Karpas-422 (cell line): ENCODE measurements at places on chromosomes 11 and 22. TPM values are rescaled to one million over a fixed set of nuclear protein-coding genes. Genes with fewer than 3 reads are reported as not detected.
A peak's percentile ranks its signal among the peaks of the same experiment; 100 is the strongest.

Gene KREMEN1
- total RNA-seq: not detected in 2 replicates

Gene GLYAT
- not detected in 2 replicates for total RNA-seq

DNA sequence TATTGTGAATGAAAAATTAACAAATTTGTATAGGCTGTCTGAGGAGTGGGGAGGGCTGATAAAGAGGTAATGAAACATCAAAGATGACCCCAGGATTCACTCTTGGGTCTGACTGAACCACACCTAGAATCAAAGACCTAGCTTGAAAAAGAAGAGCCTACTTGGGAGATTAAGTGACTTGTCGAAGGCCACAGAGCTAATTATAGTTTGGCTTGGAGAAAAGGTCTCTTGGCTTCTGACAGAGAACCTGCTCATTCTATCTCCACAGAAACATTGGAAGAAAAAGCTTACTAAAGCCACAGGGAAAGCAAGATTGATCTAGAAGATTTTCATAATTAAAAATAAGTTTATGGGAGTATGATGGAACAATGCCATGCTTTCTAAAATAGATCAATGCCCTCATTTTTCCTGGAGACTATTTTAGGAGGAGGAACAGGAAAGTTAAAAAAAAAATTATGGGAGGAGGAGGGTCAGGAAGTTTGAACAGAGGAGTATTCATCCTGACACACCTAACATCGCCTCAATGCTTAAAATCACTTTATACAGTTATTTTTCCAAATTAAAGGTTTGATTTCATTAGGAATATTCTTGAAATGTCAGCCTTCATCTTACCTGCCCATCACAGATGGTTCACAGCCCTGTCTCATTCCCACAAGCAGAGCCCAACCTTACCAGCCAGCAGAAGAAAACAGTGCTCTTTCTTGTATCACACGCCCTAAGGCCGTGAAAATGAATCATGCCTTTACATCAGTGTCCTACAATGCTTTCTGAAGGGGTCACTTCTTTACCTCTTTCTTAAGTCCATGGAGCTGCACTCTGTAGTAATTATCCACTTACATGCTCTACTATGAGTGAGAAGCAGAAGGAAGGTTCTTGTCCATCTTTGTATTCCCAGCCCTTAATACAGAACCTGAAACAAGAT, 231.1 kb upstream of the MPPED2 start:
- DNase-seq: no peak
- H3K36me3 ChIP-seq: no peaks in the 10 kb centered on the region
- no peaks in the 10 kb centered on the region for H3K4me1 ChIP-seq
- no peak overlapping the region for H3K4me3 ChIP-seq
- H3K27ac ChIP-seq: no peak overlapping the region
- no peaks in the 10 kb centered on the region for H3K27me3 ChIP-seq

GRCh38 chr11:119248750-119249670, 42.9 kb downstream of the CBL start:
- no peaks in the 10 kb centered on the region for H3K36me3 ChIP-seq
- H3K4me3 ChIP-seq: no peak overlapping the region
- no peak overlapping the region for H3K27ac ChIP-seq
- DNase-seq: peak; percentile 46
- H3K27me3 ChIP-seq: no peaks in the 10 kb centered on the region
- H3K4me1 ChIP-seq: peaks cover 21% of the 10 kb centered on the region

GRCh38 chr22:38191055-38191454, 9.4 kb upstream of the PLA2G6 start:
- peaks cover 11% of the 10 kb centered on the region for H3K4me1 ChIP-seq
- H3K27ac ChIP-seq: no peak overlapping the region
- no peaks in the 10 kb centered on the region for H3K27me3 ChIP-seq
- no peaks in the 10 kb centered on the region for H3K36me3 ChIP-seq
- no peak overlapping the region for H3K4me3 ChIP-seq

DNA sequence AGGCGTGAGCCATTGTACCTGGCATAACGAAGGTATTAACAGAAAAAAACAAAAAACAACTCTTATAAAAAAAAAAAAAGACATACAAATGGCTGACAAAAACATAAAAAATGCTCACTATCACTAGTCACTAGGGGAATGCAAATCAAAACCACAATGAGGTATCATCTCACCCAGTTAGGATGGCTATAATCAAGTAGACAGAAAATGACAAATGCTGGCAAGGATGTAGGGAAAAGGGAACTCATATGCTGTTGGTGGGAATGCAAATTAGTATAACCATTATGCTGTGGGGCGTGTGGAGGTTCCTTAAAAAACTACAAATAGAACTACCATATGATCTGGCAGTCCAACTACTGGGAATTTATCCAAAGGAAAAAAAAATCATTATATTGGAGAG, 17.0 kb downstream of the THY1 start:
- H3K36me3 ChIP-seq: 0 out of 2 replicates have a peak, but pooled peaks cover under 1% of the 10 kb centered on the region
- H3K4me1 ChIP-seq: peaks cover 24% of the 10 kb centered on the region
- no peaks in the 10 kb centered on the region for H3K27me3 ChIP-seq
- peak; percentile 70 for DNase-seq

DNA sequence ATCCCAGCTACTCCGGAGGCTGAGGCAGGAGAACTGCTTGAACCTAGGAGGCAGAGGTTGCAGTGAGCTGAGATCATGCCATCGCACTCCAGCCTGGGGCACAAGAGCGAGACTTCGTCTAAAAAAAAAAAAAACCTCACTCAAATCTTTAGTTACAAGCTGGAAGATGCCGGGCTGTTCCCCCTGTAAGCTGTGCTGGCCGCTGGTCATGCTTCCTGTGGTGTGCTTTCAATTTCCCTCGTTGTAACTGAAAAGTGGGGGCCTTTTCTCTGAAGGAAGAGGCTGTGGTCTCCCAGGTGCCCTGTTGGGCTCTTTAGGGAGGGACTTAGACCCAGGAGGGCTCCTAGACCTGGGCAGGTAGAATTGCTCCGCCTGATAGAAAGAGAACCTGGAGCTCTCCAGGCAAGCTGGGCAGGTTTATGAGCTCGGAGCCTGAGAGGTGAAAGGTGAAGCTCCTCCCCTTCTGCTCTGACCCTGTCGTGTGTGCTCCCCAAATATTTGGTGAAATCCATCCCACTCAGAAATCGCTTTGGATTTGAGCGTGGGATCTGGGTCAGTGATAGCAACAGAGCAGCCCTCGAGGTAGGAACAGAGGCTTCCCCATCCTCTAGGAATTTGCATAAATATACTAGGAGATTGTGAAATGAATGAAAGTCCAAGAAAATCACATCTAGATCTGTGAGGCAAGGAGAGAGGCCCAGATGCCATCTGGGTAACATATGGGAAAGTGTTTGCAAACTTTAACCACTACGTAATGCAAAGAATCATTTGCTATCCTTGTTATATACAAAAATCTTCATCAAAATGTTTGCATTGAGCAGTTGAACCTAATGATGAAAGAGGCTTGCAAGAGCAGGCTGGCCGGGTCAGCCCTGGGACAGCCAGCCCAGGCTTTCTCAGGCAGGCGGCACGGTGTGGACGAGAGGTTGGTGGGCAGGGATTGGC, 154.3 kb downstream of the FBXO7 start:
- H3K4me3 ChIP-seq: no peak overlapping the region
- H3K4me1 ChIP-seq: no peaks in the 10 kb centered on the region
- H3K27ac ChIP-seq: no peak overlapping the region
- H3K36me3 ChIP-seq: no peaks in the 10 kb centered on the region

- no peak overlapping the region for H3K4me3 ChIP-seq
- H3K27me3 ChIP-seq: no peaks in the 10 kb centered on the region
- no peaks in the 10 kb centered on the region for H3K36me3 ChIP-seq
- no peak overlapping the region for H3K27ac ChIP-seq
Measured at GRCh38 chr11:5103066-5103465, 33.7 kb downstream of the OR52E1 start.

DNA sequence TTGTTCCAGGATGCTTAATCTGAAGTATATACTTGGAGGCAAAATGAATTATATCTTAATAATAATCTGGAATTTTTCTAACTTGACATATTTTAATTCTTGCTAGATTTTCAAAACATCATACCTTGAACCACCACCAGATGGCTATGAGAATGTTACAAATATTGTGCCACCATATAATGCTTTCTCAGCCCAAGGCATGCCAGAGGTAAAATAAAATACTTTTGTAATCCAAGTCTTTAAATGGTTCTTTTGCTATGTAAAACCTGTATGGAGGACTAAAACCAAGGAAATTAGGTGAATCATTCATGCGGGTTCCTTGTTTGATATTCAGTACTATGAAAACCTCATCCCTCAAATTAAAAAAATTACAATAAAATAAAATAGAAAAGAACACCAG, 14.4 kb downstream of the NAALAD2 start:
- DNase-seq: peak; percentile 52
- no peaks in the 10 kb centered on the region for H3K36me3 ChIP-seq
- H3K27ac ChIP-seq: no peak overlapping the region
- no peaks in the 10 kb centered on the region; the same call in 1 of the 2 replicates for H3K27me3 ChIP-seq
- no peak overlapping the region for H3K4me3 ChIP-seq
- H3K4me1 ChIP-seq: no peaks in the 10 kb centered on the region

DNA sequence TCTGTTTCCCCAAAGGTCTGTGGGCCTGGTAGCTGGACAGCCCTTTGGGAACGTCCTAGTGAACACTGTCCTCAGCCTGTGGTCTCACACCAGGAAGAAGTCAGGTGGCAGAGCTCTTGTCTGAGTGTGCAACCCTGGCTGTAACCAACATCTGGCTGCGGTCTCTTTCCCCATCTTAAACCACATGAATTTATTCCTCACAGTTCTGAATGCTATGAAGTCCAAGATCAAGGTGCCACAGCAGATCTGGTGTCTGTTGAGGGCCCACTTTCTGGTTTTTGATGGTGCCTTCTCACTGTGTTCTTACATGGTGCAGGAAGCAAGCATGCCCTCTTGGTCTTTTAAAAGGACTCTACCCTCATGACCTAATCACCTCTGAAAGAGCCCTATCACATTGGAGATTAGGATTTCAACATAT, 2.7 kb downstream of the UPB1 start:
- H3K36me3 ChIP-seq: no peaks in the 10 kb centered on the region
- H3K4me1 ChIP-seq: peaks cover 5% of the 10 kb centered on the region
- DNase-seq: no peak
- no peak overlapping the region for H3K4me3 ChIP-seq
